Stimulated activated CD4-positive, alpha-beta T cell treated with anti-CD3 and anti-CD28 coated beads, Interleukin-1b, Interleukin-23, amount 100 ng/mL, for 1 hour (primary cell): ENCODE measurements at places on chromosomes 7 and 10.
A peak's percentile ranks its signal among the peaks of the same experiment; 100 is the strongest.

DNA sequence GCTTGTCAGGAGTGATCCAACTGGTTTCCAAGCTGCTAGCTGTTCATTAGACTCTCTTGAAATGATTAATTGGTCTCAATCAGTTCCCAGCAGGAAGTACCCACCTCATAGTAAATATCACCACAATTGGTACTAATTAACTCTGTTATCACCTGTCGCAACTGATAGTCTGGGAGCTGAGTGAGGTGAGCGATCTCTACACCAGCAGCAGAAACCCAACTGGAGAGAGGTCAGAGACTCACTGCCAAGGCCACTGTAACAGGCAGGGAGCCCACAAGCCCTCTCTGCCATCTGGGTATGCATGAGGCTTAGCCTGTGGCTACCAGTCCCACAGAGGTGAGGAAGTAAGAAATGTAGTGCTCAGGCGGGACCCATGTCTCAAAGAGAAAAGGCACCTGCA, 245.5 kb downstream of the DYNC1I1 start:
- DNase-seq, result no peak

- DNase-seq, result no peak
Measured at GRCh38 chr10:1366811-1367425, 310.7 kb downstream of the WDR37 start.

DNA sequence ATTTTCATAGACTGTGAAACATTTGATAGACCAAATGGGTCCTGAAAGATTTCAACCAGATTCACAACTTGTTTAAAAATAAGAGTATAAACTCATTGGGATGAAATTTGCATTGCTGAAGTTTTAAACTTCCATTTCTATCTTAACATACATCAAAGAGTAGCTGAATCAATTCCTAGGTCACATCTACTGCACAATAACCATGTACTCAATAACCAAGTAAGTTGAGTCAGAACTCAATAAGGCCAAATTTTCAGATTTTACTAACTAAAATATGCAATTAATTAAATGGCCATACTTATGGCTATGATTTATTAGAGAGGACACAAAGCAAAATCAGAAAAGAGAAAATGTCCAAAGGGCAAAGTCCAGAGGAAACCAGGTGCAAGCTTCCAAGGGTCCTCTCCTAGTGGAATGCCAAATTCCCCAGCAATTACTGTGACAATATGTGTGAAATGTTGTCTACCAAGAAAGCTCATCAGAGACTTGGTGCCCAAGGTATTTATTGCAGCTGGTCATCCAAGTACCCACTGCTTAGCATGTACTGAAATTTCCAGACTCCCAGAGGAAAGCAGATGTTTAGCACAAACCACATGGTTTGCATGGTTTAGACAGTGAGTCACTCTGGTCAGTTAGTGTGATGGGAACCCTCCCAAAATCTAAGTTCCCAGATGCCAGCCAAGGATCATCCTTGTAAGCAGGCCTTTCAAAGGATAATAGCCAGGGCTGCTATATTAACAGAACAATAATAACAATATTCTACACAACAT, 238.9 kb downstream of the IPMK start:
- no peak for DNase-seq

DNA sequence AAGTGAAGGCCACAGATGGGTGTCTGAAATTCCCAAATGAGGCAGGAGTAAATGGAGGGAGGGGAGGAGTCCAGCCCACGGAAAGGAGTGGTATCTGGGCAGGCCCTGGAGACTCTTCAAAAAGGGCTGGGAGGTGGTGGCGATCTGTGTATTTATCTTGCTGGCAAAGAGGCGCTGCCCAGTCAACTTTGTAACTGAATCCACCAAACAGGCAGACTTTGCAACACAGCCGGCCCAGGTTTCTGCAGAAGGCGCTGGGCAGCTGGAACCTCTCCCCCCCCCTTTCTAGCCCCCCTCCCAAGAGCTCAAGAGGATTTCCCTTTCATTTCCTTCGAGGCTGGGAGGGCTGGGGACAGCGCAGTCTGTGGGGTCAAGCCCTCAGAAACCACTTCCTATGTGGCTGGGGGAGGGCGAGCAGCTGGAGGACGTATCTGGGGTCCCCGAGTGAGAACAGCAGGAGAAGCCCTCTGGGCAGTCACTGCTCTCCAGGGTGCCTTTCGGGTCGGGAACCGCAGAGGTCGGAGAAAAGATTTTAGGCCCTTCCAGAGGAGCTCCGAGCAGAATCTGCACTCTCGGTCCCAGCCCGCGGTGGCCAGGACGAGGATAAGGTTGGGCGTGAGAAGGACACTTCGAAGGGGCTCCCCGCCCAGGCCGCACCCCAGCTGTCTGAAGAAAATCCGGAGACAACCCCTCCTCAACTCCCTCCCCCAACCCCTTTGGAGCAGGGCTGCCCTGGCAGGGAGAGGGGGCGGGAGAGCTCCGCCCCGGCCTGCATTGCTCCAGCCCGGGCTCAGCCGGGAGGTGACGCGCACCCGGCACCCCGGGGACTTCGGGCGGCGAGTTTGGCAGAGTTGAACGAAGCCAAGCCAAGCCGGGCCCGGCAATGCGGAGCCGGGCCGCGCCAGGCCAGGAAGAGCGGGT, 965 bp downstream of the ZCCHC24 start:
- DNase-seq, result no peak

DNA sequence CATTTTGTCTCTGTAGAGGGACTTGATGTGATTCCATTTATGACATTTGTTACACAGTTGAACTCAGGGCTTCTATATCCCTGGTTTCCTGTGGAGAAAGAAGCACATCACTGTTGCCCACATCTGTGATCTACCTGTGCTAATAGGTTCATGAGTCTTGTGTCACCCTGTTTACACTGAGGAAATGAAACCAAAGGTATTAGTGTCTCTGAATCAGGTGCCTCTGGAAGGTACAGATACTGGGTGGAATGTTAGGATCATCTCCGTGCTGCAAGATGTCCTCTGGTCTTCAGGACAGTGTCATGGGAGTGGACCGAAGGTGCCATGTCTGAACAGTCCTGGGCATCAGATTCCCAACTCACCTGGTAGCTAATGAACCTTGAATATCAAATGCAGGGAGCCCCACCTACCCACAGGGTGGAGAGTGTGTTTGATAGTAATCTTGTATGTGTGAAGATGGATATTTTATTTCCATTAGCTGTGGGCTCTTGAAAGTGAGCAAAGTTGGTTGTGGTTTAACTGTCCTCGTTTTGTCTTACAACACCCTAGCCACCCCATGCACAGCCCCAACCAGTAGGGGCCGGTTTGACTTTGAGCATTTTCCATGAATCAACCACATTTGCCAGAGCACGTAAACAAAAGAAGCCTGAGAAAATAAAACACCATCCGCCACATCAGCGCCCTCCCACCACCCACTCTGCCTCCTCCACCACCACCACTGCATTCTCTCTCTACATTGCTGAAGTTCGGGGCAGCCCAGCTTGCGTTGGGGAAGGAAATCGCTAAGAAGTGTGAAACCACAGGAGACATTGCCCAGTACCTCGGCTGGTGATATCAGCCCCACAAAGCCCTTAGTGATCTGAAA, 40.7 kb downstream of the TARP start:
- peak; percentile 34 for DNase-seq

GRCh38 chr7:16670731-16671344, 24.9 kb downstream of the BZW2 start:
- no peak for DNase-seq

DNA sequence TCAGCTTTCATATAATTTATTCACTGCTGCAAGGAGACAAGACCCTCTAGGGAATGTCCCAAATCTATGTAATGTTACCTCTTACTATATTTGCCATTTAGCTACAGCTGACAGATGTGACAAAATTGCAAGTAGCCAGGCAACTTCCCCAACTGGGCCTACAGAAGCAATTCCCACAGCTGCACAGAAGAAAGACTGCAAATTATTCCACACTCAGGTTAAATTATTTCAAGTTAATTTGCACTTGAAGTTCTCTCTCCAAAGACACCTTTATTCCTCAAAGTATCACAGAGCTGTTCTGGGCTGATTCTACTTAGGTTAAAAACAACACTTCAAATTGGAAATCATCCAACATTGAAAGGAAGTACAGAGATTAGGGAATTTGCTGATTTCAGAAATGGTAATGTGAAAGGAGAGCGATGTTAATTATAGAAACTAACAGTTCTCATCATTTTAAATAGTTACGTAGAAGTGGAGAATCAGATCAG, 133.6 kb downstream of the THSD7A start:
- DNase-seq, result no peak

DNA sequence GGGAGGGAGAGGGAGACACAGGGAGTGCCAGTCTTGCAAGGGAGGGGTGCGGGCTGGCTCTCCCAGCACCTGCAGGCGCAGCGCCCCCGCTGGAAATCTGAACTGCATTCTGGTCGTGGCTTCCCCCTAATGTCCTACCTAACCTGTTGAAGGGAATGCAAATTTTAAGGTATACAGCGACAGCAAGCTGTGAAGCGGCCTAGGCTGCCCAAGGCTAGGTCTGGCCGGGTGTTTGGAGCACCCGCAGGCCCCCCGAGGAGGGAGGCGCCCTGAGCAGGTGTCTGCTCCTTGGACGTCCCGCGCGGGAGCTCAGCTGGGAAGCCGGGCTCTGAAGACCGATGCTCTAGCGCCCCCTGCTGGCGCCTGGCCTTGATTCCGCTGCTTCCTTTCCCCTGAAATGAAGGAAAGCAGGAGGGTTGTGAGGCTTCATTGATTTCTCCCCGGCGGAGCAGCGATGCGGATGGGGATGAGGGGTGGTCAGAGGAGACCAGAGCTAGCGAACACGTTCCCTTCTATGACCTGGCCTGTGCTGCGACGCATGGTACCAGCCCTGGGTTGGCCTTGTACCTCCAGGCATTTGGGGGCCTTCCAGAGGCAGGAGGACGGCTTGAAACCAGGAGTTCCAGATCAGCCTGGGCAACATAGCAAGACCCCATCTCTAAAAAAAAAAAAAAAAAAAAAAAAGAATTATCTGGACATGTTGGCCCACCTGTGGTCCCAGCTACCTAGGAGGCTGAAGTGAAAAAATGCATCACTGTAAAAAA, 601.3 kb downstream of the GALNT17 start:
- DNase-seq, result peak; percentile 7

- no peak for DNase-seq
Measured at GRCh38 chr7:55052081-55052480, 33.3 kb downstream of the EGFR start.

GRCh38 chr10:35643151-35644049, 1.3 kb upstream of the FZD8 start:
- no peak for DNase-seq

GRCh38 chr10:75466886-75467285, 35.5 kb downstream of the LRMDA start:
- no peak for DNase-seq

GRCh38 chr10:43775384-43775783, 126.7 kb upstream of the ZNF32 start:
- no peak for DNase-seq

DNA sequence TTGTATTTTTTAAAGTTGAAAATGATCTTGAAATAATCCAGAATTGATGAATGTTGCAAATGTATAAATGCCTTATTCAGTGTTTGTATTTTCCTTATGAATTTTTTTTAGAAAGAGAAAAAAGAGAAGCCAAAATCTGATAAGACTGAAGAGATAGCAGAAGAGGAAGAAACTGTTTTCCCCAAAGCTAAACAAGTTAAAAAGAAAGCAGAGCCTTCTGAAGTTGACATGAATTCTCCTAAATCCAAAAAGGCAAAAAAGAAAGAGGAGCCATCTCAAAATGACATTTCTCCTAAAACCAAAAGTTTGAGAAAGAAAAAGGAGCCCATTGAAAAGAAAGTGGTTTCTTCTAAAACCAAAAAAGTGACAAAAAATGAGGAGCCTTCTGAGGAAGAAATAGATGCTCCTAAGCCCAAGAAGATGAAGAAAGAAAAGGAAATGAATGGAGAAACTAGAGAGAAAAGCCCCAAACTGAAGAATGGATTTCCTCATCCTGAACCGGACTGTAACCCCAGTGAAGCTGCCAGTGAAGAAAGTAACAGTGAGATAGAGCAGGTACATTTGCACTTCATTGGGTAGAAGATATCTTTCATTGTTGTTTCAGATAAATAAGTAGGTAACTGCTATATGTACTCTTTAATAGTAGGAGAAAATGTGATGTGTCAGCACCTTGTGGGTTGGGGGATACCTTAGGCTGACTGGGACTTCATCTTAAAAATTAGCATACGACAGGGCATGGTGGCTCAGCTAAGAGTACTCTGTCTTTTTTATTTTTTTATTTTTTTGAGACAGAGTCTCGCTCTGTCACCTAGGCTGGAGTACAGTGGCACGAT, 3.9 kb downstream of the DDX21 start:
- DNase-seq, result no peak

DNA sequence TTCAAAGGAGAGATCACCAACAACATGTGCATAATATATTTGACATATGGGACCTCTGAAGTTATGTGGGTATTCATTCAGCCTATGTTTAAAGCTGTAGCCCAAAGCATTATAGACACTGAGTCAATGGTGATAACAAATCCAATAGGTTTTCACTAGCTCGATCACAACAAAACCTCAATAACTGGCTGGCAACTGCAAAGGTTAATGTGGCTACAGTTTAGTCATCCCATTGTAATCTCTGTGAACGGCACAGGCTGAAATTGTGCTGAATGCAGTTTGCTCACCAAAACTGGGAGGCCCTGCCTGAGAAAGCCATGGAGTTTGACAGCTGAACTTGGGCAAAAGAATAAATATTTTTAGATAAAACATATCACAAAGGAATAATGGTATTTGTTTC, 152.4 kb upstream of the ADO start:
- DNase-seq, result no peak
